Urinary bladder (tissue), 4 donors: ENCODE measurements at places on chromosomes 1 and 21. TPM values are rescaled to one million over a fixed set of nuclear protein-coding genes. Genes with fewer than 3 reads are reported as not detected.

MEX3A gene
- 0.76 TPM for polyA plus RNA-seq

FCRL2 gene
- 0.03 TPM for polyA plus RNA-seq

KCNK2 gene
- polyA plus RNA-seq, result 5.2 TPM

HCRTR1 gene
- polyA plus RNA-seq, result 0.09 TPM

PPM1J gene
- polyA plus RNA-seq, result 1.5 TPM

AGRN gene
- polyA plus RNA-seq, result 38.7 TPM

LCE2B gene
- polyA plus RNA-seq, result not detected

MPZ gene
- polyA plus RNA-seq, result 10.2 TPM

AKIRIN1 gene
- polyA plus RNA-seq, result 39.1 TPM

AXDND1 gene
- polyA plus RNA-seq, result 0.20 TPM

LAMTOR2 gene
- polyA plus RNA-seq, result 91.1 TPM

SIKE1 gene
- polyA plus RNA-seq, result 23.5 TPM

C4BPA gene
- polyA plus RNA-seq, result 0.91 TPM

CDK11A gene
- polyA plus RNA-seq, result 20.2 TPM

HES3 gene
- polyA plus RNA-seq, result not detected

DNAJC28 gene
- 1.2 TPM for polyA plus RNA-seq
